Muscle of back (tissue), 13 donors: ENCODE measurements at places on chromosomes 12 and 14. TPM values are rescaled to one million over a fixed set of nuclear protein-coding genes. Genes with fewer than 3 reads are reported as not detected.

DNA sequence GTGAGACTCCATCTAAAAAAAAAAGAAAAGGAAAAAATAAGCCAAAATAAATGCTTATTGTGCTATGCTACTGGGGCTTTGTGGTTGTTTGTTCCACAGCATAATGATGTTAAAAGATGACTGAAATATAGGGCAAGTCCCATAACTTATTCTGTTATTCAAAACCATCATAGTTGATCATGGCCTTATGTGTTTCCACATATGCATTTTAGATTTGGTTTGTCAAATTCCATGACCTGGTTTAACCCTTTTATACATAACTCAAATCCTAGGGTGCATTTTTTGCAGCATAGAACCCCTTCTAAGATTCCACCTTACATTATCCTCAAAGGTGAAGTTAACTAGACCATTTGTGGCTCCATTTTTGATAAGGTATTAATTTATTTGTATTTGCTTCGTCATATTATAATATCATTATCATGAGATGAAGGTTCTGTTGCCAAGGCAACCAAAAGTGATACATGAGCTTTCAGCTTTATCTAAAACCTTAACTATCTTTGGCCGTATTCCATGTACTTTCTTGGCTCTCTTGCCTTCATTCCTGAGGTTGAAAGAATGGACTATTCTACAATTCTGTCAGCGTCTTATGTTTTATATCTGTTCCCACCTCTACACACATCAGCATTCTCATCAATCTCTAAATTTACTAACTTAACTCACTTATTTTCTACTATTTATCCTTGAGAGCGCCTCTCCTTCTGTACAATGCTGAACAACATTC, 138.7 kb upstream of the DYRK2 start:
- no peak for DNase-seq

GRCh38 chr14:38143659-38144505, 63.8 kb upstream of the SSTR1 start:
- peak; percentile 58 for DNase-seq

DNA sequence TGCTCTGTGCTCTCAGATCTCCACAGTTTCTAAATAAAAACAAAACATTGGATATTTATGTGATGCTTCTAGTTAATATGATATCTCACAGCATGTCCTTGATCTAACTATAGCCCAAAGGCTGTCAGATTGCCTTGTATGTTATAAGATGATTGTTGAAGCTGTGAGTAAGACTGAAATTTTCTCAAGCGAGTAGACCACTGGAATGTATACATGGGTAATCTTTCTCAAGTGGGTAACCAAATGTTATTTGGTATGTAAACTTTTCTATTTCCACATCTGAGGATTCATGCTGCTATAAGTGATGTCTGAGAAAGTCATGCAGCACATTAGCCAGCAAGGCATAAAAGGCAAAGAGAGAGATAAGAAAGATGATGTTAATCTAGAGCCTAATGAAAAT, 886.7 kb downstream of the NRXN3 start:
- DNase-seq: no peak

The OR6C2 gene
- polyA plus RNA-seq: not detected

The KIF5A gene
- 0.46 TPM for polyA plus RNA-seq

GRCh38 chr14:87483271-87484260, 509.4 kb downstream of the GALC start:
- DNase-seq: peak; percentile 21

The NELL2 gene
- 12.3 TPM for polyA plus RNA-seq

DNA sequence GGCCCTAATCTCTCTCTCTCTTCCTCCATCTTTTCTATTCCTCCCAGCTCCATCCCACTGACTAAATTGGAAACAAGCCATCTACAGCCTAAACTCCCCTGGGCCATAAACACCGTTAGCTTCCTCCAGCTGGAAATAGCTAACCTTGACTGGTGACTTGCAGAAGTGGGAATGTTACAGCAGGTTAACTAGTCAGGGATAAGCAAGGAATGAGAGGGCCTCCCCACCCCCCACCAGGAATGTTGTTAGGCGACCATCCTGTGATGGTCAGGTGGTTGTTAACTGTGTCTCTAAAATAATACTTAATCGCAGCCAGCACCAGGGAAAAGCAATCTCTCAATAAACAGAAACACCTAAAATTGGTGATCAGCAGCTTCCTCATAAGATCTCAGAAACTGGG, 40.8 kb downstream of the MIS18BP1 start:
- no peak for DNase-seq

- DNase-seq: peak; percentile 57
Measured at GRCh38 chr14:96662116-96662970, 134.8 kb upstream of the VRK1 start.

GRCh38 chr14:50397390-50398188, 908 bp upstream of the CDKL1 start:
- no peak for DNase-seq
